ENCODE measurements at places on chromosomes 3 and 15.

GRCh38 chr3:176789281-176789705 is 408.0 kb downstream of the TBL1XR1 start:
- DNase-seq = peak; percentile 23

DNA sequence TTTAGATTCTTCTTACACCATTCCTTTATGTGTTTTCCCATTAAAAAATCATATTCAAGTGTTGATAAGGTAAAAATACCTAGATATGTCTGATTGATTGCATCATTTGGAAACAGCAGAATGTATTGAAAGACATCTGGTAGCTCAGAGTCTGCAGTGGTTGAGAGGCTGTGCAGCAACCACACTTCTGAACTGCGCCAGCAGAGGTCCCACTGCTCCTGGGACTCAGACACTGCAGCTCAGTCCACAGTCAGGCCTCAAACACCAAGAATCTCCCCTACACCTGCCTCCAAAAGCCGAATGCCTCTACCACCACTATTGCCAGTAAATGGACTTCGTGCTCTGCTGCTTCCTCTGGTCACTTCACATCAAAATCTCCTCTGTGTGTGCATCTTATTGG is 176.9 kb upstream of the LMCD1 start:
- peak; percentile 39 for DNase-seq

GRCh38 chr3:54421943-54422342 is 299.6 kb downstream of the CACNA2D3 start:
- DNase-seq = no peak

DNA sequence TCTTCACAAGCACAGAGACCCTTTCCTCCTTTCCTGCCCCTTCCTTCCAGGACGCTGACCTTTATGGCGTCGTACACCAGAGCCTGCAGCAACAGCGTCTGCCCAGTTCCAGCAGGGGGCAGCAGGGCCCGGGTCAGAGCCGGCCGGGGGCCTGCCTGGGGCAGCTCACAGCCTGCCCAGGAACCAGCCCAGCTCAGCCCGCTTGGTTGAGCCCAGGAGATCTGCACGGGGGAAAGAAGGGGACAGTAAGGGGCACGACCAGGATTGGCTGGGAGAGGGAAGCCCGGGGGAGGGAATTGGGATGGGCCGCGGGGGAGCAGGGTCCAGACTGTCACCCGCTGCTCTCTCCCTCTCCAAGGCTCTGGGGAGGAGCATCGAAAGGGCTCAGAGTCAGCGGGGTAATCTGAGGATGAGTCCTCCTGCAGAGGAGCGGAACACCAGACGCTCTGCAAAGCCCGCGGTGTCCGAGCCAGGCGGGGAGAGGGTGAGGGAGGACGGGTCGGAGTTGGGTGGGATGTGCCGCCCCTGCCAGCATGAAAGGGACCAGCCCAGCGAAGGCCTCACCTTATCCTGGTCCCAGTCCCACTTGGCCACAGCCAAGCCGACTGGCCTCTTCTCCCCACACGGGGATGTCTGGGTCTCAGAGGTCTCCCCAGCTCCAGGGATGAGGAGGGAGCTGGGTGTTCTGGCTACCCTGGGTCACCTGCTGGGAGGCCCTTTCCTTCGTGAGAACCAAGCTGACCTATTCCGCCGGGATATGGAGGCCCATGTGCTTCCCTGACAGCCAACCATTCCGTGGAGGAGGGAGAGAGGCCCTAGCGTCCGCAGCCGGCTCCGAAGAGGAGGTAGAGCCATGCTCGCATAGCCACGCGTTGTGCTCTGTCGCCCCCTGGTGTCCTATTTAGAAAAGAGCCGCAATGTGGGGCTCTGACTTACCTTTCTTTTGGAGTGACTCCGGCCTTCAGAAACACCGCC is 7.4 kb upstream of the IGDCC3 start:
- peak; percentile 58 for DNase-seq

DNA sequence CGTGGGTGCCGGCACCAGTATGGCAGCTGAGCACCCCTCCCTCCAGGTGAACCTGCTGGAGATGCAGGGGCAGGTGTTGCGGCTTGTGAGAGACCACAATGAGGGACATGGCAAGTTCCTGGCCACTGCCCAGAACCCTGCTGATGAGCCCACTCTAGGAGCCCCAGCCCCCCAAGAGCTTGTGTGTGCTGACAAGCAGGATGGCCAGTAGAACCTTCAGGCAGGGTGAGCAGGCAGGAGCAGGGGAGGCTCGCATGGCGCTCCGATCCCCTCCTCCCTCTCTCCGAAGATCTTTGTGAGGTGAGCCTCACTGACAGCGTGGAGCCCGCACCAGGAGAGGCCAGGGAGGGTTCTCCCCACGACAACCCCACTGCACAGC is 29.8 kb downstream of the NGRN start:
- no peak for DNase-seq

DNA sequence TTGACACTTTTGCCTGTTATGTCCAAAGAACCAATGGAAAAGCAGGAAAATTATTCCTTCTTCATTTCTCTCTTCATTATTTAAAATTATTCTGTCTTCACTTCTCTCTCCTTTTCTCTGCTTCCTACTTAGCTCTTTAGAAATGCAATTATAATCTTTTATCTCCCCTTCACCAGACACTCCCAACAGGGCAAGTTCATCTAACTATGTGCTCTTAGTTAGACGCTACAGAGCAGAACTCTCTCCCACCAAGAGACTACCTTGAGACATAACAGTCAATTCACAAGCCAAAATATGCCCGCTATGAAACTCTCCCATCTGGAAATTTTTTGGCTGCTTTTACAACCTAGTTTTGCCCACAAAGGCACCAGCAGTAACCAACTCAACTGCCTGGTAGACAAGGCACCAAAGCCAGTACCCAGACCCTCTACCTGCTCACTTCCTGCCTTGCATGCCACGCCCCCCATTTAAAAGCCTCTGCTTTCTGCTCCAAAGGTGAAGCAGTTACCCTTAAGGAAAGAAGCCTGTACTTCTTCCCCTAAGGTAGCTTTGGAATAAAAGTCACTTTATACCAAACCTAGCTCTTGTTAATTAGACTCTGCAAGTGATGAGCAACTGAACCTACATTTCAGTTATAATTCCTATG is 28.1 kb downstream of the CCRL2 start:
- no peak for DNase-seq

DNA sequence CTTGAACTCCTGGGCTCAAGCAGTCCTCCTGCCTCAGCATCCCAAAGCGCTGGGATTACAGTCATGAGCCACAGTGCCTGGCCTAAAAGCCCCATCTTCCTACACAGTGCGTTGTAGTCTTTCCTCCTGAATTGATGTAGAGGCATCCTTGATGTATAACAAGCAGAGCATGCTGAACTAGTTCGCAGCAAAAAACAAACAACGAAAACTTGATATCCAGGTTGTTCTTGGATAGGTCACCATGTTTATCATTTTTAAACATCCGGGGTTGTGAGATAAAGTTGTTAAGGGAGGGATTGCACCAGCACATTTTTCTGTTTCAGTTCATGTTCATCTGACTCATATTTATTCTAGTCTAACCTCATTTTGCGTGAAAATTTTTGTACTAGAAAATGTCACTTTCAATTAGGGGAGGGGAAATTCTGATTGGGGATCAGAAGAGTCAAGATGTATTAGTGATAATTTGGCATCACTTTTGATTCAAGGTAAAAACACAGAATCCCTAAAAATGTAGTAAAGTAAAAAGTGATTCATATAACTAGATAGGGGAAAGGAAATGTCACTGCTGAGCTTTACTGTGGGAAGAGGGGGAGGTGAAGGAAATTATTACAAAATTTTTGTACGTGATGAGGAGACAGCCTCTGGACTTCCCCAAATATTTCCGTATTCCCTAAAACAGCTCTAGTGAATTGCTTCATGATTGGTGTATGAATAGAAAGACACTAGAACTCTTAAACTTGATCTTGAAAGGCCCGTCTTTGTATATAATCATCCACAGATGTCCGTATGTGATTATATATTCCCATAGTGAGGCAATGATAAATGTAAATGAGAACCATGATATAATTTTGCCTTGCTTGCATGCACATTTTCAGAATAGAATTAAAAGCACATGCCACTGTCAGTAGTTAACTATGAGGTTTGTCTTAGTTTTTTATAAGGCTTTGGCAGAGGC is 22.9 kb downstream of the RAB8B start:
- DNase-seq = no peak

DNA sequence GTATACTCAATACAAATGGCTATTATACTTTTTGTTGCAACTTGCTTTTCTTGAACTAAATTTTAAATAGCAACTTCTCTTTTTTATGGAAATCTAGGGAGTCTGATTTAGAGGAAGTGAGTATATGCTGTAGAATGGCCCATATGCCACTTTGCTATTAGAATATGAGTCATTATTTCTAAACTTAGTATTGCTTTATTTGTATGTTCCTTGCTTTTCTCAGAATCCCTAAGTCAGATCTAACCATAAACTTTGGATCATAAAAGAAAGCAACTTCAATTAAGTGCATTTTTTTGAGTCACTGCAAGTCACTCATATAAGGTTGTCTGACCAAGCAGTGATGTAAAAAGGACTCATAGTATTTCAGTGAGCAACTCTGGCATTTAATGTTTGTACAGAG is 17.5 kb upstream of the SPTSSB start:
- no peak for DNase-seq

GRCh38 chr3:129387487-129387886 is 40.9 kb downstream of the EFCAB12 start:
- DNase-seq = no peak

- peak; percentile 73 for DNase-seq
These were observed 1.2 kb upstream of the ITIH4 start for GRCh38 chr3:52831500-52832301.

DNA sequence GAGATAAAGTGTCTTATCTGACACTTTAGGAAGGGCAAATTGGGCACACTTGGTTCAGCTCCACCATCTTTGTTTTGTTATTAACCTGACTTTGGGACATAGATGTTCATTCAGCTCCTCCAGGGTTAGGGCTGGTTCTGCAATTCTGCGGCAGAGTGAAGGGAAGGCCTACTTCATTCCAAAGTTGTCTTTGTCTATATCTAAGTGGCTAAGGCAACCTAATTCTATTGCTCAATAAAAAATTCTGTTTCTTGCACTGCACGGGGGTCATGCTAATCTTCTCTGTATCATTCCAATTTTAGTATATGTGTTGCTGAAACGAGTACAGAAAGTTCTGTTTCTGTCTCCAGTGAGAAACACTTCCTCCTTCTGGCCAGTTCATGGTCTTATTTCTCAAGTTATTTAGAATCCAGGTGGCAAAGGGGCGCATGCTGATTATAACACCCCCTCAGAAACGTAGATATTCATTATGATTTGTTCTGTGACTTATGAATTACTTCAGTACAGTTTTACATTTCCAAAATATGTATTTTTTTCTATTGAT is 53.5 kb downstream of the PFN2 start:
- no peak for DNase-seq

DNA sequence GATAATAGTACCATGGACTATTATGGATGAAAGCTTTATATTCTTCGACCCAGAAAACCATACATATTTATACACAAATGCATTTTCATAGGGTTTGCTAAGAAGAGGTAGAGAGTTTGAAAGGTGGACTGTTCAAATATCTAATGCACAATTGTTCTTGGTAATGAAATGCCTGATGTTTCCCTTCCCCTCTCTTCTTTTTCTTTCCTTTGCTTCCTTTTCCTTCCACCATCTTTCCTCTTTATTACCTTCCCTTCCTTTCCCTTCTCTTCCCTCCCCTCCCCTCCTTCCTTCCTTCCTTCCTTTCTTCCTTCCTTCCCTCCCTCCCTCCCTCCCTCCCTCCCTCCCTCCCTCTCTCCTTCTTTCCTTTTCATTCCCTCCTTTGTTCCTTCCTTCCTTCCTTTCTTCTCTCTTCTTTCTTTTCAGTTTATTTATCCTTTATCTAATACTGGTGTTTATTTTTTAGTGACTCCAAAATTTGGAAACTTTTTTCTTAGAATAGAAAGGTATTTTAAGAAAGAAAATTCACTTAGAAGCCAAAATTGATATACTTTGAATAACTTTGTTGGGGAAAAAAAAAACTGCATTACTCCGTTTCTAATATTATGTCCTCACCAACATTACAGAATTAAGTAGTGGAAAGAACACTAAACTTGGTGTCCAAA is 22.7 kb upstream of the PYDC2 start:
- no peak for DNase-seq

DNA sequence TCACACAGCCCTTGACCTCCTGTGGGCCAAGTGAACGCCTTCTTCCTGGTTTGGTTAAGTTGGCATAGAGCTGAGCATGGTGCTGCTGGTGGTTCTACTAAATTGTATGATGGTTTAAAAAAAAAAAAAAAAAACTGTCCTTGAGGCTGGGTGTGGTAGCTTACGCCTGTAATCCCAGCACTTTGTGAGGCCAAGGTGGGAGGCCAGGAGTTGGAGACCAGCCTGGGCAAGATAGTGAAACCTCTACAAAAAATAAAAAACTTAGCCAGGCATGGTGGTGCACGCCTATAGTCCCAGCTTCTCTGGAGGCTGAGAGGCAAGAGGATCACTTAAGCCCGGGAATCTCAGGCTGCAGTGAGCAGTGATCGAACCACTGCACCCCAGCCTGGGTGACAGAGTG is 58.9 kb upstream of the FLNB start:
- DNase-seq = no peak

- DNase-seq = no peak
These were observed 5.3 kb downstream of the P2RY12 start for GRCh38 chr3:151379083-151379734.

GRCh38 chr3:157669416-157669815 is 166.2 kb upstream of the VEPH1 start:
- DNase-seq = no peak

DNA sequence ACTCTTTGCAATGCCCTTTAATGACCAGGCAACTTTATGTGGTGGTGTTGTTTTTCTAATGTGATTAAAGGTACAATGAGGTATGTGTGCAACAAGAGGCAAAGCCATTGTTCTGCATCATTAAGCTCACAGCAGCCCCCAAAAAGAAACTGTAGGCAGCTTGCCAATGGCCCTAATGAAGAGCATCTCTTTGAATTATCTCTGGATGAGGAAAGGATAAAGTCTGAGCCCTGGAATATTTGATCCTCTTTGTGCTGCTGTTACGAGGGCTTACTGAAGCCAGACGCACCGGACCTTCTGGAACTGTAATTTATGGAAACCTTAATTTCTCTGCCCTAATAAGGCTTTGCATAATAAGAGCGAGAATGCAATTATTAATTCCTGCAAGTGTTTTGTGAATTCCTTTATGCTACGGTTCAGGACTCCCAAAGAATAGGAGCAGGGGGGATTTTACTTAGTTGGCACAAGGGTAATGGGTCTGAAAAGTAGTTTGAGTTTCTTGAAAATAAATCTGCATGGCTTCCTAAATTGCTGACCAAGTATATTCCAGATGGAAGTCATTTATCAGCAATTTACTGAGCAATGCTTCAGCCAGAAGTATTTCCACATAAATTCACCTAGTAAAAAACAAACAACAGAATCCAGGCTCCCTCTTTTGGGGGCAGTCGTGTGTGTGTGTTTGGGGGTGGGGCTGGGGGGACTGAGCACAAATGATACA is 193.4 kb downstream of the PDZRN3 start:
- no peak for DNase-seq

GRCh38 chr3:11283139-11283475 is 10.9 kb downstream of the ATG7 start:
- DNase-seq = no peak

GRCh38 chr3:71582612-71583565 is 639 bp downstream of the FOXP1 start:
- peak; percentile 42 for DNase-seq

- no peak for DNase-seq
These were observed 151.0 kb upstream of the SLC2A2 start for GRCh38 chr3:171177553-171177952.

GRCh38 chr3:46565077-46565476 is 1.0 kb downstream of the LRRC2 start:
- no peak for DNase-seq

- DNase-seq = no peak
These were observed 1.4 kb upstream of the AP4E1 start for GRCh38 chr15:50906954-50907600.
